Thoracic aorta (tissue), 2 donors: ENCODE measurements at places on chromosomes 2 and 18. TPM values are rescaled to one million over a fixed set of nuclear protein-coding genes. Genes with fewer than 3 reads are reported as not detected.
A peak's percentile ranks its signal among the peaks of the same experiment; 100 is the strongest.

Gene ZNF513
- 10.9 TPM for total RNA-seq

GRCh38 chr2:170997893-170998597 lies 69.0 kb downstream of the GORASP2 start:
- no peaks in the 10 kb centered on the region for H3K27me3 ChIP-seq
- H3K4me1 ChIP-seq, result no peaks in the 10 kb centered on the region
- H3K36me3 ChIP-seq, result no peaks in the 10 kb centered on the region
- DNase-seq, result no peak

DNA sequence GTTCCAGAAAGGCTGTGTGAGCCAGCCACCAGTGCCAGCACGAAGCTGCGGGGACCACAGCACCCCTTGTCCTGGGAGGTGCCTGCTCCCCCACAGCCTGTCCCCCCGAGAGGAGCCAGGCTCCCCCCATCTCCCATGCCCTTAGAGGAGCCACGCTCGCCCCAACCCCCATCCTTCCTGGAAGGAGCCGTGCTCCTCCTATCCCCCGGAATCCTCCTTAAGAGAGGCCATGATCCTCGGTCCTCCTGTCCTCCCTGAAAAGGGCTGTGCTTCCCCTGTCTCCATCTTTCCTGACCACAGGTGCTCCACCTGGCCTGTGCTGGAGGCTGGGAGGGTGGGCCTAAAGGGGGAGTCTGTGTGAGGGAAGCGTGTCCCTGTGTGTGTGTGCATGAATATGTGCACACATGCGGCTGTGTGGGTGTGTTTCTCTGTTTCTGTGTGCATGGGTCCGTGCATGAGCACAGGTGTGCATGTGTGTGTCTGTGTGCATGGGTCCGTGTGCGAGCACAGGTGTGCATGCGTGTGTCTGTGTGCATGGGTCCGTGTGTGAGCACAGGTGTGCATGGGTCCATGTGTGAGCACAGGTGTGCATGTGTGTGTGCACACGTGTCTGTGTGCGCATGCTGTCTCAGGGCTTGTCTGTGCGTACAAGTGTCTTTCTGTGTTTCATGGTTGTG lies 80.3 kb downstream of the RTP5 start:
- H3K27ac ChIP-seq, result no peak overlapping the region
- H3K4me1 ChIP-seq, result no peaks in the 10 kb centered on the region
- H3K36me3 ChIP-seq, result no peaks in the 10 kb centered on the region
- H3K4me3 ChIP-seq, result no peak overlapping the region

Gene C2orf66
- total RNA-seq, result not detected

GRCh38 chr2:233996461-233996860 lies 54.0 kb upstream of the SPP2 start:
- H3K4me3 ChIP-seq, result no peak overlapping the region
- H3K27me3 ChIP-seq, result no peaks in the 10 kb centered on the region
- DNase-seq, result no peak

- no peak for DNase-seq
- H3K27ac ChIP-seq, result no peak overlapping the region
- peaks cover 38% of the 10 kb centered on the region for H3K4me1 ChIP-seq
- H3K36me3 ChIP-seq, result no peaks in the 10 kb centered on the region
- no peaks in the 10 kb centered on the region for H3K27me3 ChIP-seq
Observed at GRCh38 chr2:237657063-237657462, 29.7 kb downstream of the LRRFIP1 start.

Gene C18orf54
- total RNA-seq, result 1.1 TPM

Gene CREG2
- not detected for total RNA-seq

Gene HOXD1
- 0.71 TPM for total RNA-seq

- peaks cover 9% of the 10 kb centered on the region for H3K36me3 ChIP-seq
- H3K27me3 ChIP-seq, result no peaks in the 10 kb centered on the region
- no peak for DNase-seq
- no peak overlapping the region for H3K27ac ChIP-seq
- H3K4me1 ChIP-seq, result peaks cover 28% of the 10 kb centered on the region
- H3K4me3 ChIP-seq, result peak overlapping the region; percentile 78
Observed at GRCh38 chr2:86621280-86621943, 2.3 kb downstream of the RNF103 start.

- no peak for DNase-seq
- no peak overlapping the region for H3K4me3 ChIP-seq
- H3K36me3 ChIP-seq, result no peaks in the 10 kb centered on the region
- H3K27ac ChIP-seq, result no peak overlapping the region
- H3K4me1 ChIP-seq, result peaks cover 4% of the 10 kb centered on the region
Observed at GRCh38 chr2:158723921-158724802, 71.0 kb upstream of the DAPL1 start.

DNA sequence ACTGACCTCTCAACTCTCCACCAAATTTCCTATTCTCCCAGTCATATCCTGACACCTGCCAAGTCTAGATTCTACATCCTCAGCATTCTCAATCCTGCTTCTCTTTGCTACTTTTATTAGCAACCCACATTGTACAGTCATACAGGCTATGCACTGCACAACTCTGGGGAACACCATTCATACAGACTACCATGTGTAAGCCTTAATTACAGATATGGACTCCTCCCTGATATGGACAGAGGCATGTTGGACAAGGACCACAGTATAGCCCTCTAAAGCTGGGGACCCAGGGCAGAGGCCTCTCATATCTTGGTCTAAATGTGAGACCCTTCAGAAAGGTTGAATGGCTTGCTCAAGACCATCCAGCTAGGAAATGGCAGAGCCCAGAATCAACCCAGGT lies 36.3 kb downstream of the BOLA3 start:
- H3K27ac ChIP-seq, result no peak overlapping the region
- H3K4me3 ChIP-seq, result no peak overlapping the region
- H3K4me1 ChIP-seq, result no peaks in the 10 kb centered on the region
- no peaks in the 10 kb centered on the region for H3K27me3 ChIP-seq

- peak within 1 kb of the TSS; percentile 96 for H3K27ac ChIP-seq
- H3K4me1 ChIP-seq, result peaks cover 36% of the 10 kb centered on the region
- H3K27me3 ChIP-seq, result no peaks in the 10 kb centered on the region
- H3K4me3 ChIP-seq, result peak within 1 kb of the TSS; percentile 98
Observed at GRCh38 chr18:75209129-75209950, at the start of gene PTGR3. PTGR3 (minus strand) TSS chr18:75209139; CDS start chr18:75209058, 81 bp downstream.

- H3K27ac ChIP-seq, result no peak overlapping the region
- no peaks in the 10 kb centered on the region for H3K36me3 ChIP-seq
- H3K4me3 ChIP-seq, result no peak overlapping the region
- no peak for DNase-seq
- no peaks in the 10 kb centered on the region for H3K27me3 ChIP-seq
- H3K4me1 ChIP-seq, result no peaks in the 10 kb centered on the region
Observed at GRCh38 chr2:225614915-225615314, 215.4 kb downstream of the NYAP2 start.

GRCh38 chr2:42964439-42965083 lies 172.2 kb upstream of the HAAO start:
- H3K4me3 ChIP-seq, result no peak overlapping the region
- no peaks in the 10 kb centered on the region for H3K36me3 ChIP-seq
- DNase-seq, result peak; percentile 66
- H3K27ac ChIP-seq, result peak overlapping the region; percentile 91

Gene PRSS56
- total RNA-seq, result not detected

DNA sequence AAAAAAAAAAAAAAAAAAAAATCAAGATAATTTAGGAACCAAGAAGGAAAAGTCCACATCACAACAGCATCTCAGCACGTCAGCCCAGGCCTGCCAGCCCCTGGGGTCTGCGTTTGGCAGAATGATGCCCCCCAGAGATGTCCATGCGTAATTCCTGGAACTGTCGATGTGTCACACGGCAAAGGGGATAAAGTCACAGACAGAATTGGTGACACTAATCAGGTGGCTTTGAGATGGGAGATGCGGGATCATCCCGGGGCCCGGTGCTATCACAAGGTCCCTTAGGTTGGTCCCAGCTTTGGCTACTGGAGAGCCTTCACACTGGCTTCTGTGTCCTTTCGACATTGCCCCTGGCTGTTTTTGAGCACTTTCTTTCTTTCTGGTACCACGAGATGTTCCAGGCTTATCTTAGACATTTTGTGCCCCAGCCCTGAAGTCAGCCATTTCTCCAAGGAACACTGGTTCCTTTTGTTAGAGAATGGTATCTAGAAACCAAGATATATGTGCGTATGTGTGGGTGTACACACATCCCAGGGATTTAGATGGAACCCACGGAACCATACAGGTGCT lies 20.7 kb downstream of the RAMP1 start:
- DNase-seq, result no peak
- H3K36me3 ChIP-seq, result peaks cover 22% of the 10 kb centered on the region
- H3K4me1 ChIP-seq, result peaks cover 6% of the 10 kb centered on the region
- H3K27ac ChIP-seq, result peak overlapping the region; percentile 46

- H3K27me3 ChIP-seq, result no peaks in the 10 kb centered on the region
- H3K36me3 ChIP-seq, result no peaks in the 10 kb centered on the region
- H3K4me1 ChIP-seq, result peaks cover 48% of the 10 kb centered on the region
- peak overlapping the region; percentile 57 for H3K4me3 ChIP-seq
- peak; percentile 93 for DNase-seq
- peak overlapping the region; percentile 97 for H3K27ac ChIP-seq
Observed at GRCh38 chr18:48781163-48781987, 169.4 kb downstream of the SMAD7 start.

DNA sequence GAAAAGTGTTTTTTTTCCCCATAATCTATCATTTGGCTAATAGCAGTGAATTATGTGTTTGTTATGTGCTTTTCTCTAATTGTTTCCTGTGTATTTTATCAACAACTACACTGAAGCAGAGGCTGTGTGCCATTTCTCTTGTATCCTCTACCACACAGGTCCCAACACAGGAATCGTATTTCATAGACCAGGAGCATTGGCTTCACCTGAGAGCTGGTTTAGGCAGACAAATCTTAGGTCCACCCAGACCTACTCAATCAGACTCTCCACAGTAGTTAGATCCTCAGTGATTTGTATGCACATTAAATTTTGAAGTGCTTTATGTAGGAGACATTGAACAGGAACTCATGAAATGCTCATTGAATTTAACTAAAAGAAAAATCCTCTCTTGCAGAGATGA lies 109.2 kb downstream of the FSHR start:
- H3K27me3 ChIP-seq, result no peaks in the 10 kb centered on the region
- H3K4me3 ChIP-seq, result no peak overlapping the region
- H3K4me1 ChIP-seq, result no peaks in the 10 kb centered on the region
- no peak for DNase-seq

Gene RUFY4
- total RNA-seq, result 0.68 TPM

Gene POTEC
- not detected for total RNA-seq

DNA sequence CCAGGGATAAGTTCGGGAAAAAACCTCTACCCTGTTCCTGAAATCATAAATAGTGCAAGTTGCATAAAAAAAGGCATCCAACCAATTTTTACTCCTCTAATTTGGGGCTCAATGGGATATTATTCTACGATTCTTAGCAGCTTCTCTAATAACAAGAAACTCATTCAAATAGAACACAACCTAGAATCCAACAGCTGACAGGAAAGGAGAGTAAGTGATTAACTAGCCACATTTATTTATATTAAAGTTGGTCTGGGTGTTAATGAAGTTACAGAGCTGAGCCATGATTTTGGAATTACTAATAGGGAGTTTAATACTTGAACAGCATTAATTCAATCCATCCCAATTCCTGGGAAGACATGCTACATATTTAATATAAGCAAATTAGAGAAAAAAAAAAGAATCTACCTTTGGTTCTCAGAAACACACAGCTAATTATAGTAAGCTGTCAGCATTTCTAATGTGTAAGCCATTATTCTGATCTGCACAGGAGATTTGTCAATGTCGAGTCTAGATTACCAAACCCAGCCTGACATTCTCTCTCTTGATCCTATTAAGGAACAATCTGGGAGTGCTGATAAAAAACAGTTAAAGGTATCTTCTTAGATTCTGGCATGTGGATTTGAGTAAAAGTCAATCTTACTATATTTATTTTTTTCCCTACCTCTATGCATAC lies 267.7 kb downstream of the NBAS start:
- H3K27ac ChIP-seq, result no peak overlapping the region
- peaks cover 11% of the 10 kb centered on the region for H3K36me3 ChIP-seq
- no peaks in the 10 kb centered on the region for H3K27me3 ChIP-seq
- no peak for DNase-seq

GRCh38 chr18:12656938-12657683 lies 796 bp downstream of the SPIRE1 start:
- H3K4me3 ChIP-seq, result peak overlapping the region; percentile 97
- H3K36me3 ChIP-seq, result no peaks in the 10 kb centered on the region
- DNase-seq, result no peak
- H3K27ac ChIP-seq, result peak overlapping the region; percentile 96
- no peaks in the 10 kb centered on the region for H3K27me3 ChIP-seq
- H3K4me1 ChIP-seq, result peaks cover 34% of the 10 kb centered on the region

DNA sequence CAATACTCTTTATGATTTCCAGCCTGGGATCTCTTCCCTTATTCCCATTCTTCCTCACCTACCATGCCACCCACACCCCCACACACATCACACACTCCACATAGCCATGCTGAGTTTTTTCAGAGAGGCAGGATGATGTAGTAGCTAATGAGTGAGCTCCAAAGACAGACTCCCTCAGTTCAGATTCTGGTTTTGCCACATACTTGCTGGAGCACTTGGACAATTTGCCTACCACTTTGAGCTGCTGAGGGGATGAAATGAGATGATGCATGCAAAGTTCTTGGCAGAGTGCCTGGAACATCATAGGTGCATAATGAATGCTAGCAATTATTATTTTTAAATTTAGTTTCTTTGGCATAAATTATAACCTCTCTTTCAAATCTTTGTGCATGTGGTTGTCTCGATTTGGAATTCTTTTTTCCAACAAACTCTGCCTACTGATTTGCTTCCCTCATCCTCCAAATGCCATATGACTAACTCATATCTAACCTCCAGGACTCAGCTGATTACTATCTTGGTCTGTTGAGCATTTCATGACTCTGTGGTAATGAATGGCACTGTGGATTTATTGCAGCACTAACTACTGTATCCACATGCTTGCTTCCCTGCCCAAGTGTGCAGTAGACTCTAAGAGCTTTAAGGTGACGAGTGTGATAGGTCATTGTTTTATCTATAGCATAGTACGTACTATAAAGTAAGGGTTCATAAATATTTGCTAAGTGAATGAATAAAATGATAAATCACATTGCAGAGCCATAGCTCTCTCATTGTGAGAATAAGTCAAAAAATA lies 99.1 kb downstream of the TACR1 start:
- no peaks in the 10 kb centered on the region for H3K4me1 ChIP-seq
- no peak overlapping the region for H3K27ac ChIP-seq
- no peaks in the 10 kb centered on the region for H3K27me3 ChIP-seq
- no peak overlapping the region for H3K4me3 ChIP-seq

DNA sequence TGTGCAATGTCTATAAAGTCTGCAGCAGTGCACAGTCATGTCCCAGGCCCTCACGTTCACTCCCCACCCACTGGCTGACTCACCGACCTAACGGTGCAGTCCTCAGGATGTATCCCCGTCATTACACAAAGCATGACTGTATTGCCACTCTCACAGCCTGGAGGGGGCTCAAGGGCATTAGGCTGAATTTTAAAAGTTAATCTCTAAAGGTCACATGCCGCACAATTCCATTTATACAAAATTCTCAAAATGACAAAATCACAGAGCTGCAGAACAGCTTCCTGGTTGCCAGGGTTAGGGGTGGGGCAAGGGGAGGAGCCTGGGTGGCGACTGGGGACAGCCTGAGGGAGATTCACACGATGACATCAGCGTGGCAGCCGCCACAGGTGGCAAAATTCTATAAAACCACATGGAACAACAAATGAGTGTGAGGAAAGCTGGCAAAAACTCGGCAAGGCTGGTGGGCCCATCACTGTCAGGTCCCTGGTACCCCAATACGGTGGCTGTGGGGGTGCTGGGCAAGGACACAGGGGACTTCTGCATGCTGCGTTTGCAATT lies 97.6 kb downstream of the NDUFA10 start:
- no peaks in the 10 kb centered on the region for H3K27me3 ChIP-seq
- no peak overlapping the region for H3K27ac ChIP-seq
- H3K4me1 ChIP-seq, result no peaks in the 10 kb centered on the region
- peak overlapping the region; percentile 20 for H3K4me3 ChIP-seq

Gene SKOR2
- not detected for total RNA-seq

- peaks cover 11% of the 10 kb centered on the region for H3K36me3 ChIP-seq
- no peak overlapping the region for H3K27ac ChIP-seq
- H3K27me3 ChIP-seq, result no peaks in the 10 kb centered on the region
- no peaks in the 10 kb centered on the region for H3K4me1 ChIP-seq
Observed at GRCh38 chr2:17672583-17673317, 80.9 kb downstream of the SMC6 start.

Gene MC4R
- not detected for total RNA-seq
